Stimulated activated CD8-positive, alpha-beta memory T cell treated with anti-CD3 and anti-CD28 coated beads, Interleukin-15, amount 100 ng/mL, for 48 hours (primary cell): ENCODE measurements at places on chromosomes 2 and 18.
A peak's percentile ranks its signal among the peaks of the same experiment; 100 is the strongest.

DNA sequence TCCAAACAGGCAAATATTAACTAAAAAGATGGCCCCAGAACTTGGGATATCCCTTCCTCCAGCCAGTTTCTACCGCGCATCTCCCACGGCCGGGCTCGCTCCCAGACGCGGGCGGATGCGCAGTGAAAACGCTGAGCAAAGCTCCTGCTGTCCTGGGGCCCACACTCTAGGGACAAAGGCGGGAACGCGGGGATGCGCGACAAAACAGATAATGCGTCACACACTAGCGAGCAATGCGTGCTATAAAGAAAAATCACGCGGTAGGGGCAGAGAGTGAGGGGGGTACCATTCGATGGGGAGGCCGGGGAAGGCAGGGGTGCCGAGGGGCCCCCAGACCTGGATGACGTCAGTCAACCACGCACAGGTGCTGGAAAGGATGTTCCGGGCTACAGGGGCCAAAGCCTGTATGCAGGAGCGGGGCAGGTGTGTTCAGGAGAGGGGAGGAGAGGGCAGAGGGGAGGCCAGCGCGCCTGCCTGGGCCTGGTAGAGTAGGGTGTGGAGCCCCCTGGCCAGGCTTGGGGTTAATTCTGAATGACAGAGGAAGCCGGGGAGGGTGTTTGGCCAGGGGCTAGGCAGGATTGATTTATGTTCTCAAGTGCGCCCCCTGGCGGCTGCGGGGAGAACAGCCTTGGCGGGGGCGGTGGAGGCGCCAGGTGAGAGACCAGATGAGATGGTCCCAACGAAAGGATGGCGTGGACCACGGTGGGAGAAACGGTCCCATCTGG, 14.9 kb upstream of the ITM2C start:
- peak; percentile 54 for DNase-seq

GRCh38 chr2:74375838-74376237, 4.3 kb downstream of the DCTN1 start:
- no peak for DNase-seq

- DNase-seq, result peak; percentile 49
Observed at GRCh38 chr2:112692495-112692911, 28.3 kb upstream of the NT5DC4 start.

- DNase-seq, result no peak
Observed at GRCh38 chr2:137437386-137437785, 526.9 kb upstream of the HNMT start.

GRCh38 chr18:55997151-55997561, 409.2 kb upstream of the TCF4 start:
- no peak for DNase-seq

GRCh38 chr2:74259191-74259590, 60.8 kb downstream of the MTHFD2 start:
- no peak for DNase-seq

DNA sequence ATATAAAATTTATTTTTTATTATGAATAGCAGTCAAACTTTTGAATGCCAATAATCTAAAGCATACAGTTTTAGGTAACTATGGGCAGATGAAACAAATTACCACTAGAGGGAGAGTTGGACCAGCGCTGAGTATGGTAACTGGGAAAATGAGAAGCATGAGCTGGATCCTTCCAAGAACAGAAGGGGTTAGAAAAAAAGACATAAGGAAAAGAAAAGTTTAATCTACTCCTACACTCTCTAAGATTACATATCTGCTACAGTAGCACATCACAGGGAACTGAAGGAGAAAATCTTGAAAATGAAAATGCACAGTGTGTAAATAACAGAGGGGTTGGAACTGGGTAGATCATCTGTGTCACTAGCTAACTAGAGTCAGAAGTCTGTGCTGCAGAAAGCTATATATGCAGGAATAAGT, 15.5 kb downstream of the REG3G start:
- no peak for DNase-seq

- no peak for DNase-seq
Observed at GRCh38 chr18:7516266-7517117, 50.6 kb upstream of the PTPRM start.

DNA sequence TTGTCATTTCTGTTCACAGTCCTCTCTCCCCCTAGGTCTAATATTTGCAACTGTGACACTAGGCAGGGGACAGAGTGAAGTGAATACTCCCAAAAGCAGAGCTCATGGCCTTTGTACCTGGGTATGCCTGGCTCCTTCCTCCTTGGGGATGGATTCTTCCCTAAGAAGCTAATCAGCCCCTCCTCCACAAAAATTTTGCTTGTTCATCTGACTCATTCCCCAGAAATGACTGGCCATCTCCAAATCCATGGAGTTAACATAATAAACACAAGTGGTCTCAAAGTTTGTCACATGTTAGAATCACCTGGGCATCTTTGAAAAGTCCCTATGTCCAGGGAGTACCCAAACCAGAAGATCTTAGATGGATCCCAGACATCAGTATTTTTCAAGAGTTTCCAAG, 65.3 kb downstream of the SUCLG1 start:
- DNase-seq, result no peak

- no peak for DNase-seq
Observed at GRCh38 chr18:57267368-57267925, 84.9 kb upstream of the ST8SIA3 start.

DNA sequence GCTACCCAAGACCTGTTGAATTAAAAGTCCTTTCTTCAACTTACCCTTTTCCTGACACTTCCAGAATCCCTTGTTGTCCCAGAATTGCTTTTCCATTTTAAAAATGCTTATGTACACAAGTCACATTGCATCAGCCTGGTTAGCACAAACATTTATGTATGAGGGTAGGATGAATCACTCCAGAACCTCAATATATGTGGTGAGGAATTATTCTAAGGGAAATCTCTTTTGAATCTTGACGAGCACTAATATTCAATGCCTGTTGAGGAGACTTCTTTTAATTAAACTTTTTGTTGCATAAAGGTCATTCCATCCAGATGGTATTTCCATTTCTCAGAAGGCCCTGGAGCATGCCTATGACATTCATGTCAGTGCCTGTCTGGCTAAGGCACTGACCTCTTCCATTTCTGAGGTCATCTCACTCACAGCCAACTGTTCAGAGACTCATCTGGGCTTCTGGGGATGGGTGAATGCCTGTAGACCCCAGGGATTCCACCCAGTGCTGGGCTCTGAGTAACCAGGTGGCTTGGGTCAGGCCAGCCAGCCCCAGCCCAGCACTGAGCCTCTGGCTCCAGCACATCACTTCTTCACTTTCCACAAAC, 28.2 kb downstream of the ACMSD start:
- no peak for DNase-seq
